CD4-positive, alpha-beta T cell treated with Interleukin-15 for 1 hour (primary cell): ENCODE measurements at places on chromosomes 6 and 20.

GRCh38 chr20:13042458-13042794 lies 33.7 kb downstream of the SPTLC3 start:
- no peak for DNase-seq

GRCh38 chr6:7073821-7074525 lies 33.8 kb upstream of the RREB1 start:
- peak; percentile 73 for DNase-seq

DNA sequence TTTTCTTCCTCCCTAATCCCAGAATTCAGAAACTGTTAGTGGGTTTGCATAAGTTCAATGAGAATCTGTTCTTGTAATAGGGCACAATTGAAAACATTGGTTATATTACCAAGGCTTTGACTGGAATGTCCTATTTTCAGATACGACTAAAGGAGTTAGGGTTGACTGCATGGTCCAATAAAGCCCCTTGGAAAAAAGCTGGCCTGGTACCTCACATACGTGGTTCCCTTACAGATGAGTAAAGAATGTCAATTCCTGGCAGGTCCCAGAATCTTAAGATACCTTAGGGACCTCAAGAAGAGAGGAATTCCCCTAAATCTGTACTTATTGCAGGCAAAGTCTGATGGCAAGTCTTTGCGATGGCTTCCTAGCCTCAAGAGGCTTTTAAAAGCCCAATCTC lies 4.6 kb downstream of the PPDPF start:
- DNase-seq: no peak

GRCh38 chr20:32165836-32166545 lies 41.6 kb downstream of the PLAGL2 start:
- DNase-seq: no peak

GRCh38 chr20:15033891-15034290 lies 696.5 kb upstream of the FLRT3 start:
- no peak for DNase-seq

- DNase-seq: no peak
These were observed 45.1 kb downstream of the ADGRF1 start for GRCh38 chr6:46996860-46997641.

GRCh38 chr6:74879234-74879633 lies 326.6 kb downstream of the COL12A1 start:
- no peak for DNase-seq

- DNase-seq: no peak
These were observed 9.3 kb upstream of the ZFP64 start for GRCh38 chr20:52200870-52201269.

DNA sequence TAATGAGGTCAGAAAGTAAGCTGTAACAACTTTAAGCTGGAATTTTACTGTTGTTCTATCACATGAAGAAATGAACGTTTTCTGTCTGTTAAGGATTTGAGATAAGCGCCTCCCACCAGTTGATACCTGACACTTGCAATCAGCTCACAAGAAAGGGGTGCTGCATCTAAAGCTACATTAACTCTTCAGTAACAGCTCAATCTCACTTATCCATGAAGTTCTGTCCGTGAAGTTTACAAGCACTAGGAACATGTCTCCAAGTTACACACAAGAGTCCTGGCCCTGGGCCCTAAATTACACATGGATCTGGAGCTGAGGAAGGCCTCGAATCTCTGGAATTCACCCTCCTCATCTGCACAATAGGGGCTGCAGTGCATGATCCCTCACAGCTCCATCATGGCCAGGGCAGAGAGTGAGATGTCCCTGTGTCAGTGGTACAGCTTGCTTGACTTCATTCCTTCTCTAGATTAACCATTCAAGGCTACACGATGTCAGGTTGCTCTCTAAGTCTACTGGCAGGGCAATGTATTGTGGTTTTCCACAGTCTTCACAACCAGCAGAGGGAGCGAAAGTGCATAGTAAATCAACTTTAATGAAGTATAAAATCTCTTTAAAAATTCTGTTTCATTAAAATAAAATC lies 182.4 kb upstream of the MCHR2 start:
- no peak for DNase-seq

DNA sequence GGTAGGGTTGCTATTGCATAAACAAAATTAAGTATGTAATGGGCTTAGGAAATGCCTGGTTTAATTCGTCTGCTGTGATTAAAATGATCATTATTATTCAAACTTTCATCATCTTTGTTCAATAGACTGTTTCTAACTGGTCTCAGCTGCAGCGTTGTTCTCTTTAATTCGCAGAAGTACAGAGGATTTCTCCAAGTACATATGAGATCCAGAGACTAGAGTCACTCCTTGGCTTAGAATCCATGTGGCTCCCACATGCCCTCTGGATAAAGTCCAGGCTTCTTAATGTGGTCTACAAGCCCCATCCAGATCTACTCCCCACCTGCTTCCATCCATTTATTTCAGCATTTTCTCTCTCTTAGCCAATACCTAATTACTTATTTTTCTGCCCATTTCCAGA lies 1.1 kb upstream of the ZBTB24 start:
- DNase-seq: no peak

- no peak for DNase-seq
These were observed 66.2 kb upstream of the CD83 start for GRCh38 chr6:14051355-14051754.

GRCh38 chr6:520820-521219 lies 129.3 kb downstream of the IRF4 start:
- no peak for DNase-seq

- peak; percentile 55 for DNase-seq
These were observed 21.9 kb downstream of the SGK1 start for GRCh38 chr6:134295953-134296553.

GRCh38 chr20:58850693-58851174 lies at the start of gene GNAS-AS1:
TSS of gene GNAS-AS1 (minus strand) at chr20:58850902.
- DNase-seq: peak; percentile 80

DNA sequence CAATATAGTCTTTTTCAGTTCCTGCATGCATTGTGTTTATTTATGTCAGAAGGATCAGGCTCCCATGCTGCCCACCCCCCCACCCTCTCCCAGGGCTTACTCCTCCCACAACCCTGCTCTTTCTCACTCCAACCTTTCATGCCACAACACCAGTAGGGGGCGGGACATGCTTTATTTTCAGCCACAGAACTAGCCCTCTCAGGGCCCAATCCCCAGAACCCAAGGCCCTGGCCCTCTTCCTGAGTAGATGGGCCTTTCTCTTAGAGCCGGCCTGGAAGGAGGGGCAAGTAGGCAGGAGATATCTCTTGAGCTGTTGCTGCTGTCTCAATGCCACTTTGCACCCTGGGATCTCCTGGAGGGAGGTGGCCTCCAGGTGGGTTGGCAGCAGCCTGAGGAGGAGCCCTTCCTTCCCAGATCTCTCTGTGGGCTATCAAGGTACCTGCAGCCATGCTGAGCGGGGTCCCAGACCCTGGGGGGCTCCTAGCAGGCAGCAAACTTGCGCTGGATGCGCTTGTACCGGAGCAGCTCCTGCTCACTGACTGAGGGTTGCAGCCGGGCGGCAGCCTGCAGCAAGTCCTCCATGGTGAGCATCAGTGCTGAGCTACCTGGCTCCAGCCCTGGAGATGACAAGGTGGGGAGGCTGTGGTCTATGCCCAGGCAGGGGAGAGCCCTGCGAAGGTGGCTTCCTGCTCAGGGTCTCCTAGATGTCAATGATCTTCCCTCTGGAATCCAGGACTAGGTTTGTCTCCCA lies 3.5 kb downstream of the GNMT start:
- DNase-seq: no peak

- DNase-seq: no peak
These were observed 167.0 kb downstream of the ERMARD start for GRCh38 chr6:169918239-169918953.

DNA sequence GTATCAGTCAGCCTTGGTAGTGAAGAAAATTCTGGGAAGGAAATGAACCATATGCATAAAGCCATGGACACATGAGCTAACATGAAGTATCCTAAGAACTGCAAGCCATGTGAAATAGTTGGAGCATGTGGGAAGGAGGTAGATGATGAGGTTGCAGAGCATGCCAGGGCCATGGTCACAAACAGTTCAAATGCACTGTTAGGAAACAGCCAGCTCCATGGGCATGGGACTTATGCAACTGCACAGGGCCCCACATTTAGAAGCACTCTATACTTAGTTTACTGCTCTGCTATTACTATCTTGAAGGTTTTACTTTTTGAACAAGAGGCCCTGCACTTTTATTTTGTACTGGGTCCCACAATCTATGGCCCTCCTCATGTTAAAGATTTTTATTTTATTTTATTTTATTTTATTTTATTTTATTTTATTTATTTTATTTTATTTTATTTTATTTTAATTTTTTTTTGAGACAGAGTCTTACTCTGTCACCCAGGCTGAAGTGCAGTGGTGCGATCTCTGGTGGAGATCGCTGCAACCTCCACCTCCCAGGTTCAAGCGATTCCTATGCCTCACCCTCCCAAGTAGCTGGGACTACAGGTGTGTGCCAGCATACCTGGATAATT lies 169.1 kb downstream of the IBTK start:
- no peak for DNase-seq
